ENCODE measurements at places on chromosomes 3 and 15.

DNA sequence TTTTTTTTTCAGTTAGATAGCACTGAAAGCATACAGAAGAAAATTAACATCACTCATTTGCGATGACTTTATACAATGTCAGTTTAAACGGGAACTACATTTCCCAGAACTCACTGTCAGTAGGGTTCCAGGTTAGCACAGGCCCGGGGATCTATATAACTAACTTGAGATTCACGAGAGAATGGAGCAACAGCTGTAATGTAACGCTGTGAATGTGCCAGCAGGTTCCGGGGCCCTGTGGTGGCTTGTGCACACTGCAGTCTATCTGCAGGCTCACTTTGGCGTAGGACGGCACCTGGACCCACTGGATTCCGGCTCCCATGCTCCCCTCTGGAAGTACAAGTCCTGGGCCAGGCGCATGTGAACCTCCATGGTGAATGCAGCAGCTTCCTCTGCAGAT, 19.4 kb downstream of the CCR1 start:
- no peak for DNase-seq

DNA sequence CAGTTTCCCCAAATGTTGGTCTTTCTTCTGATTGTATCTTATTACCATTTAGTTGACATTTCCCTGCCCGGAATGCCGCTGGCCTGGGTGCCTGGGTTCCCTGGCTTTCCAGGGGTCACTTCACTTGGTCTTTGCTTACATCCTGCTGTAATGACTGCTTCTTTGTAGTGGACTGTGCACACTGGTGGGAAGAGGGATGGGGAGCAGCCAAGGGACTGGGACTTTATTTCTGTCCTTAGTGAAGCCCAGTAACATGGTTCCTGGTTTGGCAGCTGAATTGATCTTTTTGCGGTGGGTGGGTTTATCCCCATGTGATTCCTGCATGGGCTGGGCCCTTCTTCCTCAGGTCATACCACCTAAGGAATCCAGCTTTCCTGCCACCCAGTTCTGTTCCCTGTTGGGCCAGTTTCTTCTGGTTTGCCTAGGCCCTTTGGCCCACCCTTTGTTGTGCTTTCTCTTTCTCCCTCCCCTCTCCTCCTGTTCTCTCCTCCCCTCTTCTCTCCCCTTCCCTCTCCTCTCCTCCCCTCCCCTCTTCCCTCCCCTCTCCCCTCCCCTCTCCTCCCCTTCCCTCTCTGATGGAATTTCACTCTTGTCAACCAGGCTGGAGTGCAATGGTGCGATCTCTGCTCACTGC, 41.9 kb downstream of the TRIM71 start:
- no peak for DNase-seq

GRCh38 chr3:102144063-102144462, 290.8 kb upstream of the ZPLD1 start:
- DNase-seq = no peak

DNA sequence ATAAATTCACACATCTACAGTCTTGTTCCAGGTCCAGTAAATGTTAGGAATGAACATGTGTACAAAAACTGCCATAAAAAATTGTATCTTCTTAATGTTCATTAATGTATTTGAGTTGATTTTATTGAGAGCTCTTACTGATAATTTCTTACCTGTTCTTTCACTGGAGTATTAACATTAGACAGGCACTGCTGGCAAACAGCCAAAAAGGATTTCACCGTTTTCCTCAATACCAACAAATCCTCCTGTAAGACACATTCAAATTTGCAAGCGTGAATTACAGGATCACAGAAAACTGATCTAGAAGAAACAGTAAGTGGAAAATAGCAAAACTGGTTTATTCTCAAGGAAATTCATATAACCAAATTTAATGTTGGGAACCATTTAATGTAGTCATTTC, 127.4 kb downstream of the PCCB start:
- no peak for DNase-seq

DNA sequence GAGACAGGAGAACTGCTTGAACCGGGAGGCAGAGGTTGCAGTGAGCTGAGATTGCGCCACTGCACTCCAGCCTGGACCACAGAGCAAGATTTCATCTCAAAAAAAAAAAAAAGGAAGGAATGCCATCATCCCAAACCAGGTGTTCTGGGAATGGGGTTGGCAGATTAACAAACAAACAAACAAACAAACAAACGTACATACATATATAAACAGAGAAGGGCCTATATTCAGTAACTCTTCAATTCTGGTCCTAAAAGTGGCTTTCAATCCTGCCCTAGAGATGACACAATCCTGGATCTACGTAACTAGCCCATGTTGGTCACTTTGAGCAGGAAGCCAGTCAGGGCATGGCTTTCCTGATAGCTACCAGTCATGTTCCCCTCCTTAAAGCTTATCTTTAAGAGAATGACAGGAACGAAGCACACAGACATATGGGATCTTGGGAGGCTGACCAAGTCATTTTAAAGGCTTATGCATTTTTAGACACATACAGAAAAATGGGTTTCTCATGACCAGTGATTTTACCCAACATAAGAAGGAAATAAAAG, 29.9 kb upstream of the RAB11A start:
- DNase-seq = no peak

DNA sequence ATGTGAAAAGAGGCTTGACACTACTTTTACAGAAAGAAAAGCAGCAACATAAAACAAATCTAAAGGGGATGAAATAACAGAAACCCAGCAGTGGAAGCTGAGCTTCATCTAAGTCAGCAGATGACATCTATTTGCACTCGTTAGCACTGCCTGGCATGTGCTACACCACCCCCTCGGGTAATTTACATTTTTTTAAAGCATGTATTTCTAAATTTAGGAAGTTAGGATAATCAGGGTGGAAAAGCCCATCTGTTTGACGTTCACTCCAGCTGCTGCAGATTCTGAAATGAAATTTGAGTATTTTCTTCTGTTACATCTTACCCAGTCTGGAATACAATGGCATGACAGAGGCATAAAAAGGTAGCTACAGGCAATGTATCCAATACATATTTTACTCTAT, 20.7 kb downstream of the IGSF11 start:
- no peak for DNase-seq

DNA sequence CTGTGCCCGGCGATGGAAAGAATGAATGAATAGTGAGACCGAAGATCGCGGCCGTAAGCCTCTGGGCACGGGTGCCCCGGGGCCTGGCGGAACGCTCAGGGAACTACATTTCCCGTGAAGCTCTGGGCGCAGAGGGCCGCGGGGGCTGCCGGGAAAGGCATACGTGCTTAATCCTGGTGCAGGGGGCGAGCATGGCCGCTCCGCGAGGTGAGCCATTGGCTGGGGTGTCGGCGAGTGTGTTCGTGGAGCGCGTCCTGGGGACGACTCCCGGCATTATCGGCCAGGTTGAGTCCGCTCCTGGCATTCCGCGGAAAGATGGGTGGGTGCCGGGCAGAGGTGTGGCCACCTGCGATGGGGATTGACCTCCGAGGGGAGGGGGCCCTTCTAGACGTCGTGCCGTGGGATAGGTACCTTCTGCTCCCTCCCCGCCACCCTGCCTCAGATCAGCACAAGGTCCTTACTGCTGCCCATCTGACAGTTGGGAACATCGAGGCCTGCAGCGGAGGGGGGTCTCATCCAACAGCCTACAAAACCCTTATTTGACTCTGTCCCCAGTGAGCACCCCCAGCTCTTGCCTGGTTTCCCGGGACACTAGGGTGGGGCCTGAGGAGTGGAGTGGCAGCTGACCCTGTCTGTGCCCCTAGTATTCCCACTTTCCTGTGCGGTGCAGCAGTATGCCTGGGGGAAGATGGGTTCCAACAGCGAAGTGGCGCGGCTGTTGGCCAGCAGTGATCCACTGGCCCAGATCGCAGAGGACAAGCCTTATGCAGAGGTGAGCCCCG, at the start of gene MPI:
Gene MPI, plus strand, starts transcription at position 160 of the 782 bp plus-strand sequence. Its CDS starts 32 bp downstream, at position 192.
- DNase-seq = peak; percentile 56

DNA sequence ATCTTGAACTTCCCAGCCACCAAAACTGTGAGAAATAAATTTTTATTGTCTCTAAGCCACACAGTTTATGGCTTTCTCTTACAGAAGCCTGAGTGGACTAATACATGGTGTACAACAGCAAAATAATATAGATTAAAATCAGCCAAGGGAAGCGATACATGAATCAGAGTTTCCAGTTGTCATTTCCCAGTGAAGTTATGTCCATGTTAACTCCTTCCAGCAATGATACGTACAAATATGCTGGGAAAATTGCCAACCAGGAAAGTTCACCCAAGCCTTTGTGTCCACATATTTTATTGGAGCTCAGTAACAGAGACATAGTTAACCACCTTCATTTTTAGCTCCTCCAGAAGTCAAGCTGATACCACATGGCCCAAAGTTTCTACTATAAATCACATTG, 280.9 kb upstream of the KCNMB2 start:
- no peak for DNase-seq

DNA sequence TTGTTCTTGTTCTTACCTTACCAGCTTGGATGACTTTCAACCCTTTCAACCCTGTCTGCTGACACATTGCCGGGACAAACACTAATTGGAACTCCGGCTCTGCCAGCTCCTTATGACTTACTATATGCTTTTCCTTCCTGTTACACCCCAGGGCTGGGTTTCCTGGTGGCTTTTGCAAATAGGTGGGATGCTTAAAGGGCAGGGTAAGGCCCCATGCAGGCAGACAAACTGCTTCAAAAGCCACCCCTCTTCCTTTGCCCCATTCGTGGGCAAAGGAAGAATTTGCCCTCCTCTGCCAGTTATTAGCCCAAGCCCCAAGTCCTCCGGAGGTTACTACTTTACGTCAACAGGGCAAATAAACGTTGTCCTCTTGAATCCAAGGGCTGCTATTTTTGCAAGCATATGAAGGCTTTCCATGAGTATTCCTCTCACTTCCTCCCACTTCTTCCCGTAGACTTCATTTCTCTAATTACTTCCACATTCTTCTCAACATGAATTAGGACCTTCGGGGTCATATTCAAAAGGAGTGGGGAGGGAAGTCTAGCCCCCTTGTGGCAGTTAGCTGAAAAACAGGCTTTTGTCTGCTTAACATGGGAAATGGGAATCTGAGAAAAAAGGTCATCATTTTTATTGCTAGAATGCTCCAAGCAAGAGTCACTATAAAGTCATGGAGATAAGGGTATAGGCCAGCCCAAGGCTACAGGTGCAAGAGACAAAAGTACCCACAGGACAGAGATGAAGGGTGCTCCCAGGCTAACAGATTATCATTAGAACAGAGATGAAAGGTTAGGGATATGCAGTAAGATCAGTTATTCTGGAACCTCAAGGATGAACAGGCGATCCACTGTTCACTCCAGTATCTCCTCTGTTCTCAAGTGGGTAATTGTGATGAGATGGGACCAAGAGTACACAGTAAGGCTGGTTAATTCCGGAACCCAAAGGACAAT, 56.3 kb upstream of the FSTL1 start:
- DNase-seq = no peak

DNA sequence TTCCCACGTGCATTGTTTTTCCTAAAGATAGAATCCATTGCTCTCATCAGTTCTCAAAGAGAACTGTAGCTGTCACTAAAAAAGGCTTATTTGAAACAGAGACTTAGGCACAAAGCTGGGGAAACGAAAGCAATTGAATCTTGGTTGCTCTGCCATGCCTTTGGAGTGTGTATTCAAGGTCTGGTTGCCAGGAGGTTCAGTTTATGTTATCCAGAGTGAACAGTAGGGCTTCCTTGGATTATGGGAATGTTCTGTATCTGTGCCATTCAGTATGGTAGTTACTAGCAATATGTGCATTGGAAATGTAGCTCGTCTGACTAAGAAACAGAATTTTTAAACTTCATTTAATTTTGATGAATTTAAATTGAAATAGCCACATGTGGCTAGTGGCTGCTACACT, 50.6 kb downstream of the CLSTN2 start:
- DNase-seq = no peak

- no peak for DNase-seq
Observed at GRCh38 chr3:72398781-72399180, 449.5 kb downstream of the SHQ1 start.

GRCh38 chr3:114874522-114874971, 272.5 kb downstream of the ZBTB20 start:
- DNase-seq = no peak

GRCh38 chr15:81504170-81504905, 130.3 kb upstream of the TMC3 start:
- no peak for DNase-seq

GRCh38 chr3:55893045-55893664, 406.0 kb upstream of the WNT5A start:
- DNase-seq = no peak

- no peak for DNase-seq
Observed at GRCh38 chr3:158769549-158769948, 32.3 kb upstream of the MFSD1 start.

All from omental fat pad (tissue), 4 donors.